ENCODE measurements at places on chromosomes 7 and 10.

GRCh38 chr10:34899161-34899560 is 84.1 kb upstream of the PARD3 start:
- no peak for DNase-seq

GRCh38 chr7:73351447-73352167 is 23.6 kb downstream of the FKBP6 start:
- no peak for DNase-seq

DNA sequence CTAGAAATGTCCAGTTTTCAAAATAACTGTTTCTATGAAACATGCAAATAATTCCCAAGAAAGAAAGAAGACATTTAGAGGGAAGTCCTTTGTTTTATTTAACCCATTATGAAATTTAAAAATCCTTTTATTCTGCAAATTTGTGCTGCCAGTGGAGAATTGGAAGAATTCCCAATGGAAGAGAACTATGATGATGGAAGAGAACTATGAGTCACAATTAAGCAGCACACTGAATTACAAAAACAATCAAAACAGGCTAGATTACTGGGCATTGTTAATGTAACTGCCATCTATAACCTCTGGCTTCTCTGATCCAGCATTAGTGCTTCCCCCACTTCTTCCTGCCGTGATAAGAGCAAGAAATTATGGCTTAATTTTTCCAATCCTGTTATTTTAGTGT is 126.2 kb upstream of the FEZF1 start:
- DNase-seq: no peak

GRCh38 chr7:76505168-76506080 is 4.9 kb upstream of the UPK3B start:
- DNase-seq: no peak

- no peak for DNase-seq
These were observed 86.5 kb downstream of the ARID5B start for GRCh38 chr10:61987951-61988379.

DNA sequence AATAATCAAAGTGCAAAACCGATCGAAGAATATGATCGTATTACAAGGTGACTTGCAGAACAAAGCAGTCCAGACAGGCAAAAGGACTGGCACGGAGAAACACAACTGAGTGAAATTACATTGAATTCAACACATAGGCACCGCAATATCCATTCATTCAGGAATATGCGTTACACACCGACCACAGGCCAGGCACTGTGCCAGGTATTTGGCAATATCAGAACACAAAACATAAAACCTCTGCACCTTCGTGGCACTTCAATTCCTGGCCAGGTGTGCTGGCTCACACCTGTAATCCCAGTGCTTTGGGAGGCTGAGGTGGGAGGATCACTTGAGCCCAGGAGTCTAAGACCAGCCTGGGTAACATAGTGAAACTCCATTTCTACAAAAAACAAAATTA is 187.9 kb downstream of the DIP2C start:
- no peak for DNase-seq

DNA sequence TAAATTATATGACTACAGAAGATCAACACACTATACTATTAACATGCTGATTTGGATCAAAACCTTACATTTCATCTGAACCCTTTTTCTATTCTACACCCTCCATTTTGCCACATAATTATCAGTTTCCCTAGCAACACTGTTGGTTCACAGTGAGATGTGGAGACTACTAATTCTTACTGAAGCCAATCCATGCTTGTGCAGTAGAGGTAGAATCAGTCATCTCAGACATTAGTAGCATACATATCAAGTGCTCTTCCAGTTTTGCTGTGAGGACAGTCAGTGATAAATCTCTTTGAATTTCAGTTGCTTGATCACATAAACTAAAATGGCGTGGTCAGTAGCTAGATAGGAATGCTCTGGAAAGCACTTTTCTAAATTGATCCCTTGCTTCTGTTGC is 70.3 kb downstream of the PON1 start:
- no peak for DNase-seq

- no peak for DNase-seq
These were observed 267.5 kb upstream of the SP4 start for GRCh38 chr7:21160401-21160800.

DNA sequence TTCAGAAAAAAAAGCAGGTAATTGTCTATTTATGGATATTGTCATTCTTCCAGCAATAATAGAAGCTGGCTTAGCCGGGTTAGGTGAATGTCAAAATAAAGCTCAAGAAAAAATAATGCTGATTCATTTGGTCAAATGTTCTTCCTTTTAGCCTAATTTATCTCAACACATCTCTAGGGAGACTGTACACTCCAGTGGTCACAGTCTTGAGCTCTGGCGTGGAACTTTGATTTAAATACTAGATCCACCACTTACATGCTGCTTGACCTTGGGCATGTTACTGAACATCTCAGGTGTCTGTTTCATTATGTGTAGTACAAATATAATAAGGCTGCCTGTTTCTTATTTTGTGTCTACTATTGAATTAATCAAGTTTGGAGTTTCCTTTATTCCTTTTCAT is 22.0 kb downstream of the PRTFDC1 start:
- DNase-seq: no peak

GRCh38 chr7:88329532-88330463 is 23.1 kb upstream of the STEAP4 start:
- no peak for DNase-seq

- no peak for DNase-seq
These were observed 20.0 kb upstream of the CAPZA2 start for GRCh38 chr7:116842371-116842770.

- DNase-seq: no peak
These were observed 32.5 kb downstream of the PDE1C start for GRCh38 chr7:32037650-32038198.

DNA sequence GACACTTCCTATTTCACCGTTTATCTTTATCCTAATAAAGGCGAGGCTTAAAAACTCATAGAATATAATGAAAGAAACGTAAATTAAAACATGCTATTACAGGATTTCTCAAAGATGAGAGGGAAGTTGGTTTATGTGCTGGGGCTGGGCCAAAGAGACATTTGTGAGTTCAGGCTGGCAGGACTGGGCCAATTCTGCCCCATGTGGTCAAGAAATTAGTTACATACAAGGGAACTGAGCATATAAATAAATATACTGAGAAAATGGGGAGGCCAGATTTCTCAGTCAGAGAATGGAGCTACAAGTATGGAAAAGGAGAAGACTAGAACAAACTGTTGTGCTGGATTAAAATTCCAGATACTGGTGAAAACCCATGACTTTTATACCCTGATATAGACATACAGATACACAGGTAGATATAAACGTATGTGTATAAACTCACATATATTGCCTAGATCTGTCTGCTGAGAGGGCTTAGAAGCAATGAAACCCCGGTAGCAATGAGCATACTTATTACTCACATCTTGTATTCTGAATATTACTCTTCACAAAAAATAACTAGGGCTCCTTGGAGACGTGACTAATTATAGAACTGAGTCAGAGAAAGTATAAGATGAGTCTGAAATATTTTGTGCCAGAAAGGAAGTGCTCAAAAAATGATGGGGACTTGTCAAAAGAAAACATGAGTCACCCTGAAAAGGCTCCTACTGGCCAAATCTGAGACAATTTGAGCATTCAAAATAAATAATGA is 155.7 kb upstream of the FGFR2 start:
- no peak for DNase-seq

DNA sequence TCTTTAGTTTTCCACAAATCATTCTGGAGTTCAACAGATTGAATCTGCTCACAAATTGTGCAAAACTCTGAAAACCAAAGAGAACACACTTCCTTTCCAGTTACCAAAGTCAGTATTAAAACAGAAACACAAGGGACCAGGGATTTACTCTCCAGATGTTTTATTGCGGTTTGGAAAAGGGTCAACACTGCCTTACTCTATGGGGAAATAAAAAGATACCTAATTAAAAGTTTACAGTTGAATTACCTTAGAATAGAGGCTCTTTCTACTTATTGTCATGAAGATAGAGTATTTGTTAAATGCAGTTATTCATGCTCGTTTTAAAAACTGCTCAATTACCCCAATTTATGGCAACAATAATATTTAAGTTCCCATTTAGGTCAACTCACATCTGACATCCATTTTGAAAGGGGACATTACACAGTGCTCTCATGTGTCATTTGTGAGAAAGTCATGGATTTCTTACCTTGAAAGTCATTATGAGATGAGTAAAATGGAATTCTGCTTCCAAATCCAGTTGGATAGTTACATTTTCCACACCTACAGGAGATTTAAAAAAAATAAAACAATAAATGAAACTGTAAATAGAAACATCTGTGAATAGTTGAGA is 8.4 kb downstream of the LAMB1 start:
- no peak for DNase-seq

DNA sequence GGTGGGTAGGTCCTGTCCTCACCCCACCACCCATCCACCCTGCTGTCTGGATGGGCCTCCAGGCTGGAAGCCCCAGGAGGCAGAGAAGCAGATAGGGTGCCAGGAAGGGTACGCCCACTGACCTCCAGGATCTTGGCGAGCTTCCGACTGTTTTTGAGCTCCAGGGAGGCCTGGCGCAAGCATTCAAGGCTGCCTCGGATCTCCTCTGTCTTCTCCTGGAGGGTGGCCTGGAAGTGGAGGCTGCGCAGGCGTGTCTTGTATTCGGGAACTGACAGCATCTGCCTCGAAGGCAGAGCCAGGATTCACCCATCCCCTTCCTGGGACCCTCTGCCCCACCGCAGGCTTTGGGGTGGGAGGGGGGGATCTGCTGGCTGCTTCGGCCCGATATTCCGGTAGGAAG is 48.4 kb downstream of the GRID2IP start:
- DNase-seq: no peak

DNA sequence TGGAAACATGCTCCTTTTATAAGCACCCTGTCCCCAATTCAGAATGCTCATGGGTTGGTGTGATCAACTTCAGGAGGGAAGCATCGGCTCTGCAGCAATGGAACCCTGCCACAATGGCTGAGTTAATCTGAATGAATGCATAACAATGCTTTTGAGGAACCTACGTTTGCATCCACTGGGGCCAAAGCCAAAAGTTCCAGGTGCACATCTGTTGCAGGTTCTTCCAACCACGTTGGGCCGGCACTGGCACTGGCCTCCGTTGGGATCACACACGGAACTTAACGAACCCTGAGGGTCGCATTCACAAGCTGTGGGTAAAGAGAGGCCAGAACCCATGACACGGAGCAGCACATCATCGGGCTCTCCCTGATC is 43.4 kb downstream of the LAMB1 start:
- DNase-seq: no peak

DNA sequence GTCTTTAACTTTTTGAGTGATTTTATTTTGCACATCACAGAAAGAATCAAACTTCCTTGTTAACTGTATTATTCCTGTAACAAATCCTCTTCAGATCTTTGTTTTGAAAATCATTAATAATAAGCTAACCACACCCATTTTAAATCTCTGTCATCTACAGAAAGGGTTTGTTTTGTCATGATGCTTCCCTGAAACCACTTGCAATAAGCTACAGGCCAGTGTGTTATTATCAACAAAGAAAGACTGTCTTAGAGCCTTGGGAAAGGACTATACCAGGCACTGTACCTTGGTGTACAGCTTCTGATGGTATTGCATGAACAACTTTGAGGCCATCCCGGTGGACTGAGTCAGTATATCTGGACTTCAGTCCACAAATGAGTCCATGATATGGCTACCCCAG is 145.3 kb upstream of the FAM3C start:
- DNase-seq: no peak

- no peak for DNase-seq
These were observed 38.6 kb upstream of the ZMIZ2 start for GRCh38 chr7:44709945-44710596.

GRCh38 chr10:32263300-32263699 is 83.7 kb downstream of the EPC1 start:
- no peak for DNase-seq

- DNase-seq: no peak
These were observed 94.5 kb downstream of the PDGFA start for GRCh38 chr7:424961-425793.

Data from DMS79 (cell line).